Activated CD4-positive, alpha-beta T cell treated with anti-CD3 and anti-CD28 coated beads, Interleukin-2, amount 10 ng/mL, durations not matched to agents 7 days and 5 days (primary cell): ENCODE measurements at places on chromosomes 12 and 14.

- no peak for DNase-seq
These were observed 5.2 kb downstream of the PPM1A start for GRCh38 chr14:60254176-60254575.

DNA sequence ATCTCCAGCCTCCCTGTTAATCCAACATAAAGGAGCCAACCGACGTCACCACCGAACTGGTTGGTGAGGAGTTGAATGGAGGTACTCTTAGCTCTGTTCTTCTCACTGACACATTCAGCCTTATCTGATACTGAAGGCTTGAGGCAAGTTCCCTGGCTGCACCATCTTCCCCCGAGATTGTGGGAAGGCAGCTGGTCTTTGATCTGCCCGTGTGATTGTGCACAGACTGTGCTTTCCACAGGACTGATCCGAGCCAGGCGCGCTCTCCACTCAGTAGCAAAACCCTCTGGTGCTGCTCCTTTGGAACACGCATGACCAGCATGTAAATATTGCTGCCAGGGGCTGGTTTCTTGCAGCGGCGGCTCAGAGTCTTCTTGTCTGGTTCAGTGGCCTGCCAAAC lies 30.1 kb upstream of the DLK1 start:
- no peak for DNase-seq

DNA sequence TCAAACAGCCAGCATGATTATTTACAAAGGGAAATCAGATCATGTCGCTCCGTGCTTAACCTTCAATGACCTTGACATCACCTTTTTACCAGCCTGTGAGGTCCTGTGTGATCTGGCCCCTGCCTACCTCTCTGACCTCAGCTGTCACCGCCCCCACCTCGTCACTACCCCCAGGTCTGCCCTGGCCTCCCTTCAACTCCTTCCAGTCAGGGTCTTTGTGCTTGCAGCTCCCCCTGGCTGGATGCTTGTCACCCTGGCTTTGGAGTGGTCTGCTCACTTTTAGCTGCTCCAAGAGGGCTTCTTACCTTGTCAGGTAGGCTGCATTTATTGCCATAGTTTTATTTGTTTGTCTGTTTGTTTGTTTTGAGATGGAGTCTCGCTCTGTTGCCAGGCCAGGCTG lies 8.2 kb upstream of the MAX start:
- no peak for DNase-seq

DNA sequence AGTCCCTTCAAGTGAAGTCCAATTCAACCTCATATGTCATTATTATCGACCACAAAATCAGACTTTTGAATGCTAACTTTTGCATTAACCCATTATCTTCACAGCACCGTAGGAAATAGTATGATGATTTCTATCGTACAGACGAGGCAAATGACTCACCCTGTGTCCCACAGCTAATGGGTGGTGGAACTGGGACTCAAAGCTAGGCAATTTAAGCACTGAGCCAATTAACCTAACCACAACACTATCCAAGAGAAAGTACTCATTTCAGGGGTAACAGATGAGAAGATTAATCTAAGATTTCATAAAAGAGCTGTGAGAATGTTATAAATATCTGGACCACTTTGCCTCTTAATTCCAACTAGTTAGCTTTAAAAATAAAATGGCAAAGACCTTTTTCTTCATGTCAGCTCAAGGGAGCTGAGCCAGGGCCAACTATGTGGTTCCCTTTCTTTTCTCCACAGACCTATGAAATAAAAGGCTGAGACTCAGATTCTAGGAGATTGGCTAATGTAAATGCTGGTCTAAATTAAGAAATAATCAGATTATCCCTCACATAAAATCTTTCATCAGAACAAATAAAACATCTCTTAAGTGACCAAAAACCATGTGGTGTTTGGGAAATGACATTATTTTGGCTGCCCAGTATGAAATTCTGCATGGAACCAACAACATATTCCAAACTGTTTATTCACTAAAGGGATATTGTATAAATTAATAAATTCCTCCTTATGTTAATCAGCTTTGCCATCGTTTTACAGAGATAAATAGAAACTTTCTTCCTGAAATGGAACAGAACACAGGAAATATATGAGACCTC lies 4.9 kb downstream of the PTGER2 start:
- no peak for DNase-seq

DNA sequence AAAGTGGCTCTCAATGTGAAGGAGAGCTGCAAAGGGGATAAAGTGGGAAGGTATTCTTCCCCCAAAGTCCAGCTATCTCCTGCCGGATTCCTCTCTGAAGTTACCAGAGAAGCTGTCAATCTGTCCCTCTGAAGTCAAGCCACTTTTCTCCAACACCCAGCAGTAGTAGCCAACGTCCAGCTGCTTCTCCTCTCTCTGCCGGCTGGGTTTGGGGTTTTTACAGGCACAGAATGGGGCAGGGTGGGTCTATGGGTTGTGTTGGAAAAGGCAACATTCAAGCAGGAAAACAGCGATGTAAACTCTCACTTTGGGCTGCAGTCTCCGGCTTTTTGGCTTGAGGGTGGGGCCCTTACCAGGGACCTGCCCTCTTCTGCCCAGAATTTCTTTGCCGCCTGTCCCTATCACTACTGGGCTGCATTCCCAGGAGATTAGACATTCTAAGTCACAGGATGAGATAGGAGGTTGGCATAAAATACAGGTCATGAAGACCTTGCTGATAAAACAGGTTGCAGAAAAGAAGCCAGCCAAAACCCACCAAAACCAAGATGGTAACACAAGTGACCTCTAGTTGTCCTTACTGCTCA lies 16.3 kb downstream of the CAPZA3 start:
- no peak for DNase-seq
